ENCODE measurements at places on chromosomes 16 and 17.
A peak's percentile ranks its signal among the peaks of the same experiment; 100 is the strongest.

- DNase-seq, result peak; percentile 80
Measured at GRCh38 chr17:76458580-76459490, 5.9 kb upstream of the UBE2O start.

DNA sequence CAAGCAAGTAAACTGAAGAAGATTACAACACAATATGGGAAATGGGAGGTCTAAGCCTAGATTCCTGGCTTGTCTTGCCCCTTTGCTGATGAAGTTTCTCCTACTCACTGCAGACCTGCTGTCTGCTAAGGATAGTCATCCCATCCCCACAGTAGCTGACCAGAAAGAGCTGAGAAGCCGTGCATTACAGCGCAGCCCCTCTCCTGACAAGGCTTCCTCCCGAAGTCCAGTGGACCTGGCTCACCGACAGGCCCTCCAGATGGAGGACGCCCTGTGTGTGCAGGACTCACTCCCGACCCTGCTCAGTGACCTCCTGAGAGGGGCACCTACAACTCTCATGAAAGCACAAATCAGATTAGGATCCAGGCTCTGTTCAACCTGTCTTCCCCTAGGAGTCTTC is 35.4 kb downstream of the KIAA0753 start:
- no peak for DNase-seq

DNA sequence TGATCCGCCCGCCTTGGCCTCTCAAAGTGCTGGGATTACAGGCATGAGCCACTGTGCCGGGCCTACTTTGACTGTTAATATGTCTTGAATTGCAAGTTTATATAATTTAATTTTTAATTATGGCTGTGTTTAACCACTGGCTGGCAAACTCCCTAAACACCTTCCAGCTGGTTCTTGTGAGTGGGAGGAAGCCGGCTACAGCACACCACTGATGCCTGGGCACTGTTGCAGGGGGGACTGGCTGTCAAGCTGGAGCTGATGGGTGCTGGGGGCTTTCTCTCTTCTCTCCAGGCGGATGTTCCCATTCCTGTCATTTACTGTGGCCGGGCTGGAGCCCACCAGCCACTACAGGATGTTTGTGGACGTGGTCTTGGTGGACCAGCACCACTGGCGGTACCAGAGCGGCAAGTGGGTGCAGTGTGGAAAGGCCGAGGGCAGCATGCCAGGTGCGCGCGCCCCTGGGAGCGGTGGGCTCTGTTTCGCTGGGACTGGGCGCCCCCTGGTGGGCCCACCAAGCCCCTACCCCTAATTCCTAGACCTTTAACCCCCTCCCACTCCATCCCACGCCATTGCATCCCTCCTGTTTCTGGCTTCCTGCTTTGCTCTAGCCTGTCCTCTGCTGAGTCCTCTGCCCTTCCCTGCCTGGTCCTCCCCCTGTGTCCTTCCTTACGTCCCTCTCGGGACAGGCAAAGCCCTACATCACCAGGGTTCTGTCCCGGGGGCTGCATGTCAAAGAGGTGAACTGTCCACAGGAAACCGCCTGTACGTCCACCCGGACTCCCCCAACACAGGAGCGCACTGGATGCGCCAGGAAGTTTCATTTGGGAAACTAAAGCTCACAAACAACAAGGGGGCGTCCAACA is 9.5 kb downstream of the TBX21 start:
- peak; percentile 62 for DNase-seq

DNA sequence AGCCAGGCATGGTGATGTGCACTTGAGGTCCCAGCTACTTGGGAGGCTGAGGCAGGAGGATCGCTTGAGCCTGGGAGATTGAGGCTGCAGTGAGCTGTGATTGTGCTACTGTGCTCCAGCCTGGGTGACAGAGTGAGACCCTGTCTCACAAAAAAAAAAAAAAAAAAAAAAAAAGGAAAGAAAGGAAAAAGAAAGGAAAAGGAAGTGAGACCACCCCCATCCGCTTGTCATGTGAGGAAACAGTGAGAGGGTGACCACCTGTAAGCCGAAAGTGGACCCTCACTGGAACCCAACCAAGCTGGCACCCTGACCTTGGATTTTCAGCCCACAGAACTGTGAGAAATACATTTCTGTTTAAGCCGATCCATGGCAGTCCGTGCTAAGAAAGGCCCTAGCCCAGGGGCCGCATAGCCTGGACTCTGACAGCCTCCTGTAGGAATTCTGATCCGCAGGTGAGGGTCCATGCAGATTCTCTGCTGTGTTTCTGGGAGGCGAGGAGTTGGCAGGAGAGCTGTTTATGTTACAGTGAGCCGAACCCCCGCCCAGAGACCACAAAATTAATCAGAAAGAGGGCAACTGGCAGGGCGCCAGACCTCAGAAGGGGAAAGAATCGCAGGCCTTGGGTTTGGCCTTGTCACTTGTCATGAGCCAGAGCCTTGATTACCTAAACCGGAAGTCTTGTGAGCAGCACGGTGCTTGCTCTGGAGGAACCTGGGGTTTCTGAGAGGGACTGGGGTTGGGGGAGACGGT is 945 bp downstream of the SGSH start:
- DNase-seq, result peak; percentile 97

DNA sequence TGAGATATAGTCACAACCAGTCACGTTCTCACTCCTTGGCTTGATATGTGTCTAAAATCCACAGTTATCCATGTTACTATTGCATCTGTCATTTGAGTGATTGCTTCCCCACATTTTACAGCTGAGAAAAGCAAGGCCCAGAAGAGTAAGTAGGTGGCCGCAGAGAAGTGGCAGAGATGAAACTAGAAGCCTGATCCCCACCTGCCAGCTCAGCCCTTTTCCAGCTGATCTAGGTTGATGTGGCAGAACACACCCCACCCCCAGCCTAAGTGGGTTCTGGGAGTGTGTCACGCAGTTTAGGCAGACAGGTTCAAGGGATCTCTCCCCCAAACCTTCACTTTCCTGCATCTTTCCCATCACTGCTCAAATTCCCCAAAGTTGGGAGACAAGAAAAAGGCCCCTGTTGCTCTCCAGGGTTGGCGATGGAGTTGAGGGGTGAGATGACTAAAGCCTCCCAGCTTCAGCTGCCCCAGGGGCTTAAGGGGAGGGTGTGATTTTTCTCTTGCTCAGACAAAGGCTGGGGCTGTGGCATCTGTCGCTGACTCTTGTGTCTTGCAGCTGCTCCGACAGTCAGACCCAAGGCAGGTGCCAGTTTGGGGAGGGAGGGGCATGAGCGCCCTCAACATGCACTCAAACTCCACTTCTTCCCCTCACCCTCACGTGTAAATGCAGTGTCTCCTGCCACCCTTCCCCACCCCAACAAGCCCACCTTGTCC is 48.9 kb upstream of the LHX1 start:
- no peak for DNase-seq

- no peak for DNase-seq
Measured at GRCh38 chr16:10835281-10835931, 16.8 kb upstream of the TVP23A start.

DNA sequence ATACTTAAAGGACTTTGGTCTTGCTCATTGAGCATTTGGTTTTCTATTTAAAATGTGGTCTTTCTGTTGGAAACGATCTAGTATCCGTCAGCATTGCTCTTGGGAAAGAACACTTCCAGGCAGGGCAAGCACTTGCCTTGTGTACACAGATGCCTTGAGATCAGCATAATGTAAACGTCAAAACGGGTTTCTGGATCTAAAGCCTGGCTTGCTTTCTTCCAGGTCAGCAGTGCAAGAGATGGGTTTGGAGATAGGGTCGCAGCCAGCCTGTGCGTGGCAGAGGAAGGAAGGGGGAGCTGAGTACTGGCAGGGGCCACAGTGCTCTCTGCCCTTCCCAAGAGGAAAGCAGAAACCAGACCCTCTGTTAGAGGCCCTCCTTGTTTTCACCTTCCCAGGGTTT is 175.5 kb downstream of the LGALS9B start:
- no peak for DNase-seq

DNA sequence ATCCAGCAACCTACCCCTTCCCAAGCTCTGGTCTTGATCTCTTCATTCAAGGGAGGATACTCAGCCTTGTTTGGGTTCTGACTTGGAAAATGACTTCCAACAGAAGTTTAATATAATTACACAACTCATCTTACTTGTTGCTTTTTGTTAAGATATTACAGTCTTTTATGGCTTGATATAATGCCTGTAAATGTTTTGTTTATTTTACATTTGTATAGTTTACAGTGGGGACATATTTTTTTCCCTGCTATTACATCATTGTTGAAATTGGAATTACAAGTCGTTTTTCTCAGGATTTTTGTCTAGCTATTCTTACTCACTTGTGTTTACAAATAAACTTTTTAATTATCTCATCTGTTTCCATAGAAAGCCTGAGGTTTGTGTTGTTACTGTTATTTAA is 436.0 kb downstream of the CNTNAP4 start:
- DNase-seq, result no peak

DNA sequence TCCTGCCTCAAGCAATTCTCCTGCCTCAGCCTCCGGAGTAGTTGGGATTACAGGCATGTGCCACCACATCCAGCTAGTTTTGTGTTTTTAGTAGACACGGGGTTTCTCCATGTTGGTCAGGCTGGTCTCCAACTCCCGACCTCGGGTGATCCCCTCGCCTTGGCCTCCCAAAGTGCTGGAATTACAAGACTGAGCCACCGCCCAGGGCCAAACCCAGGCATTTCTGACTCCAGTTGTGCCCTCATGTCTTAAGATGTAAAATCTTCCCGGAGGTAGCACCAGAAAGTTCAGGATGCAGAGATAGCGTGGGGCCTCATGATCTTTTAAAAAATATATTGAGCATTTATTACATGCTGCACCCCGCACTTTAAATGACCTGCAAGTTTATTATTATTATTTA is 12.8 kb upstream of the SMG1 start:
- DNase-seq, result no peak

GRCh38 chr17:66634193-66634592 is 200.7 kb upstream of the CACNG5 start:
- DNase-seq, result no peak

- peak; percentile 59 for DNase-seq
Measured at GRCh38 chr16:25256695-25257469, 763 bp downstream of the ZKSCAN2 start.

- no peak for DNase-seq
Measured at GRCh38 chr16:11225677-11226549, 30.1 kb downstream of the SOCS1 start.

DNA sequence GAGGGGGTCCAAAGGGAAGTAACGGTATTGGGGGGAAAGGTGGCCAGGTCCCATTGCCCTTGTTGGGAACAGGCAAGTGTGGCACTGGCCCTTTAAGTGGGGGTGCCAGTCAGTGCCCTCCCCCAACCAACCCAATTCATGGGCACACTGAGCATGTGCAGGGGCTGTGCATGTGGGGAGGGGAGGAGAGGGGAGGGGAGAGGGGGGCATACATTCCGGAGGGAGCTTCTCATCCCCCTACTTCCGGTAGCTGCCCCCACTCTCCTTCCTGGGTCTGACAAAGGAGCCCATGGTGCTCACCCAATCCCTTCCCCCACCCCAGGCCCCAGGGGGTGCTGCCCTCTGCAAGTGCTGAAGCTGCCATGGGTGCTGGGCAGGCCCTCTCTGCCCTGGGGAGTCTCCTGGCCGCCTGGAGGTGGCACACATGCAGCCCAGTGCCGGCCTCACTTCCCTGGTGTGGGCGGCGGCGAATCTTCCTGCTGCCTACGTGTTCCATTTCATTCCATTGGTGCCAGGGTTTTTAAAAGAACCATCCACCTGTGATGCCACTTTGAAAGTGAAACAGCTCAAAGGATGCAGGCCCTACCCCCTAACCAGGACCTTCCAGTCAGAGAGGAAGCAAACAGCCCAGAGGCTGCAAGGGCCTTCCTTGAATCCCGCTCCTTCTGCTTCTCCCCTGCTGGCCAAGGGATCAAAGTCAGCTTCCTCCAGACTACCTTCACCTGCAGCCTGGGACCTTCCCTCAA is 11.0 kb downstream of the HEXIM2 start:
- DNase-seq, result no peak

DNA sequence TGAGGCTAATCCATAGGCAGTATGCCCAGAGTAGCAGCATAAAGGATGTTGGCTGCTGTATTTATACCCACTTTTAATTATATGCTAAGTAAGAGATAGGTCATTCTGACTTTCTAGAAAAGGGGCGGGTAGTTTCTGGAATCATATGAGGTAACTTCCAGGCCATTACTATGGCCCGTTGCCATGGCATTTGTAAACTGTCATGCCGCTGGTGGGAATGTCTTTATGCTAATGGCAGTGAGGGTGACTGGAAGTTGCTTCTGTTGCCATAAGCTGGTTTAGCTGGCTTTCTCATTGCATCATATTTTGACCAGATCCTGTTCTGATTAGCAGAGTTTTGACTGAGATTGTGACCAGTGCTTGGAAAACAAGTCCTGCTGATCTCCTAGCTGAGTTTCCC is 929.6 kb upstream of the CDH8 start:
- peak; percentile 2 for DNase-seq

DNA sequence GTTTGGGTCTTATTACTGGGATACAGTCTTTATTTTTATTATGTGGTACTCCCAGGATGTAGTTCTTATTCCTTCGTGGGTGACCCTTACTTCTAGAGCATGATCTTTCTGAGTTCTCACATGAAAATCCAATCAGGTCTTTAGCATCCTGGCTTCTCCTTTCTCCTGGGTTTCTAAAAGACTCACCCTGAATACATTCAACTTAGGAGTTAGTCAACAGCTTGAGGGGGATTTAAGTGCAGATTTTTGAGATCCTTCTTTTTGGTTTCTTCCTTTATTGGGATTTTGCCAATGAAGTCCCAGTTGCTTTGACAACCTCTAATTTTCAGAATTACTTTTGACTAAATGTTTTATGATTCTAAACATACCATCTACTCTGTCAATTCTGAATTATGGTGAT is 68.2 kb downstream of the SIAH1 start:
- no peak for DNase-seq

- no peak for DNase-seq
Measured at GRCh38 chr16:4654011-4654963, 29.7 kb downstream of the MGRN1 start.

DNA sequence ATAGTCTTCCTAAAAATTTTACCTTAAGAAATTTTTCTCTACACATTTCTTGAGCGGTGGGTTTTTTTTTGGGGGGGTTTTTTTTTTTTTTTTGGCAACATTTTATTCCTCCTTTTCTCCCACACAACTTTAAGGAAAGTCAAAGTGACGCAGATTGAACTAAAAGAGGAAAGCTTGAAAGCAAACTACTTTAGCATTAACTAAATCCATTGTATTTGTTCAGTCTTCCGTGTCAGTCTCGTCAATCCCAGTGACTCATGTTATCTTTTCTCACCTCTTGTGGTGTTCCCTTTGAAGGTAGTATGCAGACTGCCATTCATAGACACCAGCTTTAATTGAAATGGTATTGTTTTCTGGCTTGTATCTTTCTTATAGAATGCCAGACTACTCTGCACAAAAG is 39.3 kb downstream of the TADA2A start:
- DNase-seq, result no peak

- no peak for DNase-seq
Measured at GRCh38 chr16:48864055-48864454, 254.1 kb upstream of the N4BP1 start.

GRCh38 chr16:53456625-53457024 is 22.4 kb downstream of the RBL2 start:
- DNase-seq, result peak; percentile 71

DNA sequence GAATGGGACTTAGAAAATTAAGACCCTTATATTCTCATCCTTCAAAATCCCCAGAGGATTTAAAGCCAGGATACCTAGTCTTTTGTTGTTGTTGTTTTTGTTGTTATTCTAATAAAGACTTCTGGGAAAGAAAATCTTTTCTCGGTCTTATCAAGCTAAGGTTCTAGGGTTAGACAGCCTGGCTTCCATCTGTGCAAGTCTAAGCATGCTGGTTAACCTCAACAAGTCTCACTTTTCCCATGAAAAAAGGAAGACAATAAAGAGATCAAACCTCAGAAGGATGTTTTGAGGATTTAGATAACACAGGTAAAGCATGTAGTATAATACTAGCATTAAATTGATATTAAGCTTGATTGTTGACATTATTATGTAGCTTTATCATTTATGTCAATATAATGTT is 486.4 kb upstream of the SOX9 start:
- DNase-seq, result no peak

GRCh38 chr16:50940275-50940854 is 198.5 kb downstream of the CYLD start:
- DNase-seq, result no peak

All from OCI-M1 (cell line).